ENCODE measurements at places on chromosomes 2 and 18.
A peak's percentile ranks its signal among the peaks of the same experiment; 100 is the strongest.

- no peaks in the 10 kb centered on the region for H3K36me3 ChIP-seq
- H3K4me3 ChIP-seq, result no peak overlapping the region
- peak; percentile 49 for DNase-seq
- no peaks in the 10 kb centered on the region for H3K27me3 ChIP-seq
- no peak overlapping the region for H3K27ac ChIP-seq
These were observed 279.7 kb downstream of the MBD2 start for GRCh38 chr18:53944721-53945120.

DNA sequence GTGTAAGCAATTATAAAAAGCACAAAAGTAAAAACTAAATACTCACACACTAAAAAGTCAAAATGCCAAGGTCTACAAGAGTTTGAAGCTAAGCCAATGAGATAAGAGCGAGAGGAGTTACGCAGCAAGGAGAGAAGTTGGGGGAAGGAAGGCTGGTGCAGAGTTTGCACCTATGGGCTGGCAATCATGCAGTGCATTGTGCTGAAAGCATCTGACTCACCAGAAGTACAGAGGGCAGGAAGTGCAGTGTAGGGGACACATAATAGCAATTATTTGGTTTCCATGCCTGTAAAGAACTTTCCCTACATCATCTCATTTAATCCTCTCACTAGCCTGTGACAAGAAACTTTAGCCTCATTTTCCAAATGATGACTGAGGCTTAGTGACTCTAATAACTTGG lies 142.7 kb upstream of the KYNU start:
- no peak overlapping the region for H3K27ac ChIP-seq
- DNase-seq, result no peak
- H3K36me3 ChIP-seq, result no peaks in the 10 kb centered on the region
- H3K27me3 ChIP-seq, result no peaks in the 10 kb centered on the region

- H3K27me3 ChIP-seq, result no peaks in the 10 kb centered on the region
- H3K4me1 ChIP-seq, result peaks cover 30% of the 10 kb centered on the region
- no peak overlapping the region for H3K27ac ChIP-seq
- H3K36me3 ChIP-seq, result no peaks in the 10 kb centered on the region
- no peak overlapping the region for H3K4me3 ChIP-seq
These were observed 81.8 kb downstream of the TNS1 start for GRCh38 chr2:217920879-217921603.

GRCh38 chr2:240797914-240798313 lies 22.1 kb downstream of the KIF1A start:
- peaks cover 34% of the 10 kb centered on the region for H3K36me3 ChIP-seq
- peaks cover 8% of the 10 kb centered on the region for H3K4me1 ChIP-seq
- DNase-seq, result no peak
- H3K27me3 ChIP-seq, result no peaks in the 10 kb centered on the region
- no peak overlapping the region for H3K27ac ChIP-seq
- H3K4me3 ChIP-seq, result no peak overlapping the region

DNA sequence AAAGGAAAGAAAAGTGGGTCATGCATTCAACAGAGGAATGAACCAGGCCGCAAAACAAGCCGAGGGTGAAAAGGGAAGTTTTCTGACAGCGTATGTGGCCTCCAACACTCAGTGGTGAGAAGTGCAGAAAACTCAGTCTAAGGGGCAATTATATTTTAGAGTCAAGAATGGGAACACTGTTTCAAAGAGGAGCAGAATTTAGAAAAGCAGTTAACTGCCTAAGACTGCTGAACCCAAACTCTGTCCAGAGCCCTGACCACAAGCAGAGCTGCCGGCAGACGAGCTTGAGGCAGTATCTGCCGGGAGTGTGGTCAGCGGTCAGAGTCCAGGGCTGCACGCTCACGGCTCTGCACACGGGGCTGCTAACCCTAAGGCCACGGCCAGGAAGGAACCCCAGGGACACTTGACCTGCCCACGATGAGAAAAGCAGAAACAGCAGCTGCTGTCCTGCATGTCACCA lies 347.0 kb upstream of the ID2 start:
- H3K27ac ChIP-seq, result peak overlapping the region; percentile 16
- no peak for DNase-seq
- no peaks in the 10 kb centered on the region for H3K27me3 ChIP-seq

GRCh38 chr2:7795778-7796563 lies 878.8 kb downstream of the RNF144A start:
- no peak overlapping the region for H3K4me3 ChIP-seq
- no peak overlapping the region for H3K27ac ChIP-seq
- H3K36me3 ChIP-seq, result no peaks in the 10 kb centered on the region
- no peaks in the 10 kb centered on the region for H3K27me3 ChIP-seq

- no peaks in the 10 kb centered on the region for H3K27me3 ChIP-seq
- no peaks in the 10 kb centered on the region for H3K4me1 ChIP-seq
- H3K27ac ChIP-seq, result no peak overlapping the region
These were observed 8.5 kb downstream of the RAB17 start for GRCh38 chr2:237581751-237582746.

- no peak for DNase-seq
- no peaks in the 10 kb centered on the region for H3K36me3 ChIP-seq
- peaks cover 99% of the 10 kb centered on the region for H3K27me3 ChIP-seq
These were observed 948 bp upstream of the GATA6 start for GRCh38 chr18:22168360-22168921.

- no peak overlapping the region for H3K4me3 ChIP-seq
- no peak overlapping the region for H3K27ac ChIP-seq
- no peaks in the 10 kb centered on the region for H3K27me3 ChIP-seq
- DNase-seq, result no peak
- H3K36me3 ChIP-seq, result no peaks in the 10 kb centered on the region
- H3K4me1 ChIP-seq, result no peaks in the 10 kb centered on the region
These were observed 772.2 kb downstream of the TRIB2 start for GRCh38 chr2:13488965-13489364.

GRCh38 chr2:173803449-173803848 lies 161.7 kb downstream of the SP3 start:
- H3K27ac ChIP-seq, result no peak overlapping the region
- no peak for DNase-seq
- no peaks in the 10 kb centered on the region for H3K4me1 ChIP-seq

GRCh38 chr2:171404261-171404660 lies 29.5 kb downstream of the METTL8 start:
- H3K27me3 ChIP-seq, result no peaks in the 10 kb centered on the region
- H3K4me1 ChIP-seq, result peaks cover under 1% of the 10 kb centered on the region
- H3K27ac ChIP-seq, result no peak overlapping the region
- DNase-seq, result no peak

GRCh38 chr2:229598227-229598626 lies 116.1 kb downstream of the DNER start:
- H3K4me1 ChIP-seq, result no peaks in the 10 kb centered on the region
- H3K27ac ChIP-seq, result no peak overlapping the region
- H3K4me3 ChIP-seq, result no peak overlapping the region
- no peaks in the 10 kb centered on the region for H3K27me3 ChIP-seq
- no peaks in the 10 kb centered on the region for H3K36me3 ChIP-seq
- no peak for DNase-seq

- DNase-seq, result no peak
- H3K36me3 ChIP-seq, result no peaks in the 10 kb centered on the region
- H3K4me3 ChIP-seq, result no peak overlapping the region
- H3K4me1 ChIP-seq, result no peaks in the 10 kb centered on the region
These were observed 308.4 kb downstream of the CYRIA start for GRCh38 chr2:16357188-16357587.

DNA sequence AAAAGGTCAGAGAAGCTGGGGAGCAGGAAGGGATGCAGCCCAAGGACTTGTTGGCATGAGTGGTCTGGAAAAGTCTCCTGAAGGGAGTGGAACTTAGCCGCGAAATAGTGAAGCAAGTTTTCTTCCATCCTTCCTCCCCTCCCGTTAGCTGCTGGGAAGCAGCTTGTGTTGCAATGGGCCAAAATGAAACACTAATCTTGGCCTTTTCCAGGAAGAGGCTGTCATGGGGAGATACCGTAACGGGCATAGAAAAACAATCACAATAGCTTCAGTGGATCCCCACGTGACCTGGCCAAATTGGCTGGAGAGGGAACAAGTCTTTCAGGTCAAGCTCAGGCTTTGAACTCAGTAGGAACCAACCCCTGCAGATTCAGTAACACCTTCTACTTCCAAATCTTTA lies 49.3 kb downstream of the SEMA4F start:
- H3K27me3 ChIP-seq, result peaks cover 16% of the 10 kb centered on the region
- H3K4me3 ChIP-seq, result no peak overlapping the region
- H3K4me1 ChIP-seq, result no peaks in the 10 kb centered on the region
- H3K36me3 ChIP-seq, result no peaks in the 10 kb centered on the region
- DNase-seq, result no peak
- H3K27ac ChIP-seq, result no peak overlapping the region

DNA sequence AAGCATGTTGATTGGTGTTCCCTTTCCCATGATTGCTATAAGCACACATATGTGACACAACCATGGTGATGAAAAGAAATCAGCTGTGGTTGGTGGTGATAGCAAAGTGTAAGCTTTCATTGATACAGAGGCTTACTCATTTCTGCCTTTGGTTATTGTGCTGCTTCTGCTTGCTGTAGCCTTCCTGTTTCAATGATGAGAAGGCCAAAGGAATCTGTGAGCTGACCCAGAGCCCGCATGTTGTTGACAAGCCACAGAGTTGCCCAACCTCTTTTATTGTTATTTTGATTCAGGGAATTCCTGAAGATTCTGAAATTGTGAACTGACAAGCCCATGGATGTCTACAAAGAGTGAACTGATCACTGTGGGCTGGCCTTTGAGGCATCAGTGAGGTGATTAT lies 164.4 kb downstream of the TMEFF2 start:
- no peak overlapping the region for H3K27ac ChIP-seq
- DNase-seq, result no peak
- no peaks in the 10 kb centered on the region for H3K4me1 ChIP-seq

DNA sequence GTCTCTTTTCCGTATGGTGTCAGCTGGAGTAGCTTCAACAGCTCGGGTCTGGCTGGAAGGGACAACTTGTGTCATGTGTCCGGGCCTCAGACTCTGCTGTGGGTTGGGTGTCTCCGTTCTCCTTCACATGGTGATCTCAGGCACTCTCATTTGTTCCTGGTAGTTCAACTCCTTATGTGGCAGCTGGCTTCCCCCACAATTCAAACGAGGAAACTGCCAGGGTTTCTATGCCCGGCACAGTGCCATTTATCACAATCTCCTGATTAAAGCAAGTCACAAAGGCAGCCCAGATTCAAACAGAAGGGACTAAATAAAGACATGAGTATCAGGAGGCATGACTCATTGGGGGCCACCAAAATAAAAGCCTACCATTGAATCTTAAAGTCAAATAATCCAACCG lies 22.7 kb downstream of the MRO start:
- DNase-seq, result no peak
- no peak overlapping the region for H3K27ac ChIP-seq
- no peak overlapping the region for H3K4me3 ChIP-seq
- peaks cover 24% of the 10 kb centered on the region for H3K27me3 ChIP-seq

- no peaks in the 10 kb centered on the region for H3K27me3 ChIP-seq
- no peak overlapping the region for H3K4me3 ChIP-seq
- no peak for DNase-seq
These were observed 176.3 kb downstream of the NOL4 start for GRCh38 chr18:34048423-34048822.

DNA sequence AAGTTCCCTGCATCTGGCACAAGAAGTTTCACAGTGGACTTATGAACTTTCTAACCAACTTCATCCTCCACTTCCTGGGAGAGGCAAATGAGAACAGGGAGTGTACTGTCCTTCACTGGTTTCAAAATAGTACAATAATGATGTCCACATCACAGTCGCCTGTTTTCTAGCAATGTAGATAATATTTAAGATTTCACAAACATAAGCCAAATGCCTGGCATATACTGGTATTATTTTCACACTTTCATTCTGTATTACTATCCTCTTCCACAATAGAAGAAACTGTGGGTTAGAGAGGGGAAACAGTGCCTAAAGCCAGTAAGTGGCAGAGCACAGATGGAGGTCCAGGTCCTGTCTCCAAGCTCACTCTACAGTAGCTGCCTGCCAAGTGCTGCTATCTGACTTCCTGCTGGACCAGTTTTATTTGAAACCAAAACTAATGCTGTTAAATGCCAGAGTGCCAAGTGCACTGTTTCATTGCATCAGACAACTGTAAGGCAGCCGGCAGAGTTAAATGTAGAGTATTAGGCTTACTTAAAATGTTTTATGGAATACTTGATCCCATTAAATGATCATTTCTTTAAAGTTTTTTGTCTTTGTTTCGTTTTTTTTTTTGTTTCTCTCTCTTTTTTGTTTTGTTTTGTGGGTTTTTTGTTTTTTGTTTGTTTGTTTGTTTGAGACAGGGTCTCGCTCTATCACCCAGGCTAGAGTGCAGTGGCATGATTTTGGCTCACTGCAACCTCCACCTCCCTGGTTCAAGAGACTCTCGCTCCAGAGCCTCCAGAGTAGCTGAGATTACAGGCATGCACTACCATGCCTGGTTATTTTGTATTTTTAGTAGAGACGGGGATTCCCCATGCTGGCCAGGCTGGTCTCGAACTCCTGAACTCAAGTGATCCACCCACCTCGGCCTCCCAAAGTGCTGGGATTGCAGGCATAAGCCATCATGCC lies 15.1 kb downstream of the COBLL1 start:
- H3K27ac ChIP-seq, result no peak overlapping the region
- H3K4me3 ChIP-seq, result no peak overlapping the region
- H3K36me3 ChIP-seq, result no peaks in the 10 kb centered on the region
- no peak for DNase-seq

- H3K4me3 ChIP-seq, result no peak overlapping the region
- no peaks in the 10 kb centered on the region for H3K4me1 ChIP-seq
- H3K27me3 ChIP-seq, result no peaks in the 10 kb centered on the region
- H3K36me3 ChIP-seq, result no peaks in the 10 kb centered on the region
- no peak for DNase-seq
These were observed 166.8 kb upstream of the ID2 start for GRCh38 chr2:8514796-8515758.
